ENCODE measurements at places on chromosomes 1 and 21.

DNA sequence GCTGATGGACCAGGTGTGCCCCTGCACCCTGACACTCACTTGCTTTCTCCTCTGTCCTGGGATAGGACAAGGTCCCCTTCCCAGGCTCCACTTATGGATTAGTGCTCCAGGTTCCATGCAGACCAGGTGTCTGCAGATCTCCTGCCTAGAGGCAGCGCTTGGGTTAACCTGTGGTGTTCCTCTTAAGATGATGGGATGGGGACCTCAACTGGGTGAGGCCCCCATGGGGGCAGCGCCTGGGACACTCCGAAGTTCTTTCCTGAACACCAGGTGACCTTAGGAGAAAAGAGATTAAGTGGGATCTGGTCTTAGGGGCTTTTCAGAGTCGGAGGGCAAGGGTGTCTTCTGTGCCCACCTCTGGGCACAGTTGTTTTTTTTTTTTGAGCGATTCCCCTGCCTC lies 21.2 kb downstream of the TNNT2 start:
- DNase-seq = no peak

GRCh38 chr1:202575918-202576653 lies 134.2 kb downstream of the SYT2 start:
- DNase-seq = peak; percentile 67

GRCh38 chr21:26941421-26941820 lies 25.5 kb downstream of the ADAMTS5 start:
- peak; percentile 34 for DNase-seq

- no peak for DNase-seq
These were observed 7.3 kb upstream of the PIGV start for GRCh38 chr1:26780344-26780957.

Measured in iris pigment epithelial cell (primary cell).